ENCODE measurements at places on chromosomes 2 and 18. TPM values are rescaled to one million over a fixed set of nuclear protein-coding genes. Genes with fewer than 3 reads are reported as not detected.

Gene BCL2
- total RNA-seq, result 2.3 TPM

DNA sequence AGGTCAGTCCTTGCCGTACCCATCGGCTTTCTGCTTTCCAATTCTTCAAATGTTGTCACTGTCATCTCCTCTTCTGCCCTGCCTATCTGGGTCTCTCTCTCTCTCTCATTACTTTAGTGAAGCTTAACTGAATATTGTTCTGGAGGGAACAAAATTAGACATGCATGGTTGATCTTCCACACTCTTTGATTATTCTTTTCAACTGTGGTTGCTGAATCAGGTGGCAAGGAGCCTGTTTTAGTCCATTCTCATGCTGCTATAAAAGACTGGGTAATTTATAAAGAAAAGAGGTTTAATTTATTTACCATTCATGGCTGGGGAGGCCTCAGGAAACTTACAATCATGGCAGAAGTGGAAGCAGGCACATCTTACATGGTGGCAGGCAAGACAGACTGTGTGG is 157.9 kb downstream of the ARL4C start:
- ATAC-seq, result no peak

Gene SLC39A6
- total RNA-seq, result 24.0 TPM

Gene ERFE
- total RNA-seq, result 0.44 TPM

- peak; percentile 45 for ATAC-seq
Measured at GRCh38 chr2:16763056-16763455, 97.4 kb upstream of the CYRIA start.

DNA sequence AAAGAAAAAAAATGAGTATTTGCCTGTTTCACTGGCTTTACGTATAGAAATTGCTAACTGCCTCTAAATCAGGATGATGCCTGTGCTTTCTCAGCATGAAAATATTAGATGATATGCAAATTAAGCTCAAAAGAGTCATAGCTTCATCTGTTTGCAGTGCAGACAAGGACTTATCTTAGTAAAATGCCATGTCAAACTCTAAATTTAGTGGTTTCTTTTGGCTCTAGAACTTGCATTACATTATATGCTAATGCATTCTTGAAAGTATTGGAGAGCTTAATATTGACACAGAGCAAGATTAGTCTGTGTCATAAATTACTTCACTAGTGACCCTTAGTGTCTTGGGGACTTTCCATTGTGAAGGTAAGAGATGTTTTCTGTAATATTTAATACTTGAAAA is 1109.1 kb upstream of the NRXN1 start:
- no peak for ATAC-seq

DNA sequence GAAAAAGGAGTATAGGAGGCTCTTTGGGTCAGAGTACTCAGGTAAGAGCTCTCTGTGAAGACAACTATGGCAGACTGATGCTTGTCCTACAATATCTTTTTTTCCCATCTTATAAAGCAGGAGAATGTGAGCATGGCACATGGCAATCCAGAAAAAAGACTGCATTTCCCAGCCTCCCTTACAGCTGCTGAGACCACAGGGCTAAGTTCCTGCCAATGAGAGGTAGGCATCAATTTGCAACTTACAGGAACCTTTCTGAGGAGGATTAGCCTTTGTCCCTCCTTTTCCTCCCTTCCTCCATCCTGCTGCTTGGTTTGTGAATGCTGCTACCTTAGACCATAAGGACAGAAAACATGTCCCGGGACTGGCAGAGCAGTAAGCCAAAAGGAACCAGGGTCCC is 37.8 kb upstream of the ST8SIA5 start:
- ATAC-seq, result no peak

DNA sequence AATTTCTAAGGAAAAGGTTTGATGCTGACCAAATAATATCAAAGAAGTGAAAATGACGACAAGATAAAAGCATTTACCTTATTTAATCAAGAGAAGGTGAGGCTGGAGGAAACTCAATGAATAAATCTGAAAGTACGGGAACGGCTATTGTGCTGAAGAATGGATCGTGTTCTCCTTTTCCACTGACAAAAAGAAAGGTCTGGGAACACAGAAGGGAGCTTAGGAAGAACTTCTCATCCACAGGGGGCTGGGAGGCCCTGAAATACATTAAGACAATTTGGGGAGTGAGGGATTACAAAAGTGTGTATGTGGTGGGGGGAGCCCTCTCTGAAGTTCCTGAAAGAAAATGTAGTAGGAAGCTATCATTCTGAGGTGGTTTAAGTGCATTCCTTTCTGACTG is 582.3 kb downstream of the SLC4A3 start:
- ATAC-seq, result no peak

DNA sequence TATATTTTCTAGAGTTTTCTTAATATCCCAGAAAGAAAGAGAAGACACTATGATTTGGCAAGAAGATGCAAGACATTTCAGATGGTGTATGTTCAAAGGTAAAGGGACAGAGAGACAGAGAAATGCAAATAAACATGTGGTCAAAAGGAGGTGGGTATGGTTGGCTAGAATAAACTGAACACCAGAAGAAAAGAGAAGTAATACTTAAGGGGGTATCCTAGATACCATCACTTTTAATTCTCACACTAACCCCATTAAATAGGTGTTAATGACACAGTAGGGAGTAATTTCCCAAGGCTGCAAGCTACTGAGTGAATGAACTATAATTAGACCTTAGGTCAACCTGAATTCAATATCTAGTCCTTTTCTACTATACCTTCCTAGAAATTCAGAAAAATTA is 111.2 kb upstream of the CD226 start:
- ATAC-seq, result no peak

Measured in esophagus mucosa (tissue), 1 donor.